NCI-H1417 treated with DMSO at 0.1 percent for 48 hours (cell line): ENCODE measurements at places on chromosomes 2 and 18.

GRCh38 chr2:126504949-126505348, 151.0 kb upstream of the GYPC start:
- DNase-seq = no peak

DNA sequence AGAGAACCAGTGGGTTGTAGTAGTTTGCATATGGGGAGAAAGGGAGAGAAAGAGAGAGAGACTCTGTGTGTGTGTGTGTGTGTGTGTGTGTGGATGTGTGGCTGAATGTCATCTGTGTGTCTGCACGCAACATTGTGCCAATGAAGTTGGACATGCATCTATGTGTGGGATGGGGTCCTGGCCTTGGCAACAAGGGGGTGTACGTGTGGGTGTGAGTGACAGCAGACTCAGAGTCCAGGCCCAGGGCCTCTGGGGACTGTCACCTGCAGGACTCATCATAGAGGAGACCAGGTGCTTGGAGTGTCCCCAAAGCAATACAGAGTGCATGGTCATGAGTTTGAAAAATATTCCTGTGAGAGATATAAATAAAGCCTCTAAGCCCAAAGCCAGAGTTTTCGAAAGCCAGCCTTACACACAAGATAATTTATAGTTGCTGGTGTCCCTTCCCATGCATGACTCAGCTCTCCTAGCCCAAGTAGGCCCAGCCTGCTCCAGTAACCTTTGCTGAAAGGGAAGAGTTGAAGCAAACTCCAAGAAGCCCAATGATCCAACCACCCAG, 59.9 kb downstream of the TNP1 start:
- DNase-seq = no peak

DNA sequence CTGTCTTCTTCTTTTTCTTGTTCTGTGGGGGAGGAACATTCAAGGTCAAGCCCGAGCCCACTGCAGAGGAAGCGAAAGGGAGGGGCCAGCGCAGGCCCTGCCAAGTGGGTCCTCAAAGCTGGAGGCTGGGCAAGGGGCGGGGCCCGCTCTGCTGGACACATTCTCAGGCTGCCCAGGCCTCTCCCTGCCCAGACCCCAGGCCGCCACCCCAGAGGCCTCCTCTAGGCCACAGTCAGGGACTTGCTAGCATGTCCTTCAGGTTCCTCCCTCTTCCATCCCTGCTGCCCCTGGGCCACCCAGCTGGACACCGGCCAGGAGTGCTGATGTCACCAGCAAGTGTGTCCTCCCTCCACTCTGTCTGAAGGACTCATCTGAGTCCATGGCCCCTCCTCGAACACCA, 44.1 kb downstream of the KIF1A start:
- DNase-seq = no peak

- peak; percentile 70 for DNase-seq
Observed at GRCh38 chr2:30711646-30712085, 95.6 kb downstream of the CAPN13 start.

GRCh38 chr2:156306821-156307220, 25.7 kb downstream of the NR4A2 start:
- no peak for DNase-seq

DNA sequence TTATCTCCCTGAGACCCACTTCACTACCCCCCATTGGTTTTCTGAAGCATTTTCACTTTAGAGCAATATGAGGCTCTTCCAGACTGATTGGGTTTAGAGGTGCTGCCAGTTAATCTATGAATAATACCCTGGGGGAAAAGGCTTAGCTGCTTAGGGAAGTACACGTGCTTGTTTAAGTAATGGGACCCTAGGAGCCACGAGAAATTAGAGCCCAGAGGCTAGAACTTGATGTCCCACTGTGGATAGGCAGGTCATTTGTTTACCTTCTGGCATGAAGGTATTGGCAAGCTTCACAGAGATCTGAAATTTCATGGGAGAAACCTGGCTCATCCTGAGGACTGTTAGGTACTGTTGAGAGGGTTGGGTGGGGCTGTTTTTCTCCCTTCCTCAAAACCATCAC, 59.7 kb downstream of the CLIP4 start:
- DNase-seq = no peak

DNA sequence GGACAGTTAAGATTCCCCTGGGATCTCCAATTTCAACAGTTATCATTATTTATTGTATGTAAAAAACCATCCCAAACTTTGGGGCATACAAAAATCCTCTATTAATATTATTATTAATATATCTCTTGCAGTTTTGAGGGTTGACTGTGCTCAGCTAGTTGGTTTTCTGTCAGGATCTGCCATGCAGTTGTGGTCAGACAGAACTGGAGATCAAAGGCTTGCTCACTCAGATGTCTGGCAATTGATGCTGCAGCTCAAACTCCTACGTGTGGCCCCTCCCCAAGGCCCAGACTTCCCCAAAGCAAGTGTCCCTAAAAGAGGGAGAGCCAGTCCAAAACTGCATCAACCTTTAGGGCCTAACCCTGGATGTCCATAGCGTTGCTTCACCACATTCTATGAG, 204.7 kb downstream of the TTC32 start:
- DNase-seq = no peak

DNA sequence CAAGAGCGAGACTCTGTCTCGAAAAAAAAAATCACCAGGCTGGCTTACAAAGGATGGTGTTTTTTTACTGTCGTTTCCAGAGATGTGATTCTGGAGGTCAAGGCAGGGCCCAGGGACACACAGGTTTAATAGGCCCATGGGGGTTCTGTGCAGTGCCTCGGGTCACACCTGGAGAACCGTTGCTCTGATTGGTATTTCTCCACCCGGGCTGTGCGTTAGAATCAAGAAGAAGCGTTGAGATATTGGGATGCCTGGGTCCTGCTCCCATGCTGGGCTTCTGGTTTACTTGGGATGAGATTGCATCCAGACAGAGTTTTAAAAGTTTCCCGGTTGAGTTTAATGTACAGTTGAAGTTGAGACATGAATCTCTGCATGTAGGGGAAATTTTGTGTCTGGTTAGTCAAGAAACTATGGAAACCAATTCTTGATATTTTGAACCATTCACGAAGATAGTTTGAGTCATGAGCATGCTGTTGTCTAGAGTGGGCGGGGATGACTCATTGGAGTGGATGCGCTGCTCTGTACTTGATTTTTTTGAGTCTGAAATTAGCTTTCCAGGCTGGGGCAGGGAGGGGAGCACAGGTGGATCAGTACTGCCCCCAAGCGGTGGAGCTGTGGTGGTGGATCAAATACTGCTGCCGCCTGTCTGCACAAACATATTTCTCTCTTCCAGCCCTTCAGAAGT, 50.1 kb downstream of the GREB1 start:
- no peak for DNase-seq

- DNase-seq = no peak
Observed at GRCh38 chr2:69926849-69927515, 12.1 kb downstream of the MXD1 start.

- DNase-seq = no peak
Observed at GRCh38 chr2:54986264-54986663, 64.0 kb downstream of the RTN4 start.

DNA sequence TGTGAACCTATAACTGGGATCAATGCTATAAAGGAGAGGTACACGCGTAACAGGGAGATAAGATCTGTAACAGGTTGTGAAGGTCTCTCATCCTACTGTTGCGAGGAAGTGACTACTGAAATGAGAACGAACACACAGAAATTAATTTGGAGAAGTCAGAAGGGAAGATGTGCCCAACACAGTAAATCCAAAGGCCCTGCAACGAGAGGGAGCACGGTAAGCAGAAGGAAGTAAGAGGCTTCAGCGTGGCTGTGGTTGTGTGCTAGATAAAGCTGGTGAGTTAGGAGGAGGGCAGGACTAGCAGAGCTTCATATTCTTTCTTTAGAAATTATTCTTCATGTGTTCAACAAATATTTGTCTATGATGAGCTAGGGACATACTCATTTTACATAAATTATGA, 2.5 kb upstream of the ATG16L1 start:
- no peak for DNase-seq

GRCh38 chr2:121281694-121282093, 3.3 kb downstream of the TFCP2L1 start:
- no peak for DNase-seq

- DNase-seq = no peak
Observed at GRCh38 chr18:76406791-76407190, 88.3 kb downstream of the ZNF516 start.

GRCh38 chr2:206438196-206438724, 5.1 kb upstream of the ADAM23 start:
- DNase-seq = no peak

DNA sequence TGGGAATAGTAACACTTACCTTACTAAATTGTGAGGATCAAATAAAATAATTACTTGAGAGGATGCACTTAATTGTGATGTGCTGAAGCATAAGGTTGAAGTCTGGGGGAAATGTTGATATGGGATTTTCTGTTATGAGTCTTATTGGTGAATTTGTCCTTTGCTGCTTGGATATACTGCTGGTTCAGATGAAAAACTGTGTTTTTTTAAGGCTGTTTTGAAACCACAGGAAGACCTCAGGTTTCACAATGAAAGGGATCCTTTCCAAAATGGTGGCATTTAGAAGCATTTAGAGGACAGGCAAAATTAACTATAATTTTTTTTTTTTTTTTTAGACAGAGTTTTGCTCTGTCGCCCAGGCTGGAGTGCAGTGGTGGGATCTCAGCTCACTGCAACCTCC, 34.9 kb downstream of the SPATS2L start:
- DNase-seq = no peak

DNA sequence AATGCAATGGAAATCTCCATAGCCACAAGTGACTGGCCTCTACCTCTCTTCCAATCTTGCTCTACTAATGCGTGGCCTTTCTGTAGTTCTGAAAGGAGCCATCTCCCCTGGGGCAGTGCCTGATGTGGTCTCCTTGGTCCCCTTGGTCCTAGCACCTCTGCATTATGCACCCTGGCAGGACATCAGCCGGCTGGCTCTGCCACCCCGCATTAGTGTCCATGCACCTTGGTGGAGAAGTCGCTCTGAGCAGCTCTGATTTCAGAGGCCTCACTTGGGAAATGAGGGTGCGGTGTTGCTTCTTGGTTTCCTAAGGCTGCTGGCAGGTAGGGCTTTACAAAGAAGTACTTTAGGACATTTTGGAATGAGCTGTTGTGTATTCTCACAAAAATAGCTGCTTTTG, 317.9 kb downstream of the GBX2 start:
- DNase-seq = no peak

DNA sequence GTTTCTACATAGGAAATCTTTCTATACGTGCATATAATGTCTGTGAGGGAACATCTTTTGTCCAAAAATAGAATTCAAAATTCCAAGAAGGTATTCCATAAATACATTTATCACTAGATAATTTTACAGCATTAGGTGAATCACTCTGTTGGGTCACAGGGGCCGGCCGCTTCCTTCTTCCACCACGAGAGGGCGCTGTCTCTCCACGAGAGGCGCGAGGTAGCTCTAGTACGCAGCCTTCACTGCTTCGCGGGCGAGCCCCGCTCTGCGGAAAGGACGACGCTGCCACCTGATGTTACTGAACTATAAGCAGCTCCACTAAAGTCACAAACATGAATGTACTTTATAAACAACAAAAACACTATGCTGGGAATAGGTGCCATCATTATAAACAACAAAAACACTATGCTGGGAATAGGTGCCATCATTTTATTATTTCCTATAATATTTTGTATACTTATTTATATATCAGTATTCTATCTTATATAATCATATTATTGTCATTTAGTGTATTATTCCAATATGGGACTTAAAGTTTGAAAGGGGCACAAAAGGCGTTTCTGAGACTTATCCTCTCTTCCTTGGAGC, 69.4 kb upstream of the REV1 start:
- DNase-seq = peak; percentile 53

DNA sequence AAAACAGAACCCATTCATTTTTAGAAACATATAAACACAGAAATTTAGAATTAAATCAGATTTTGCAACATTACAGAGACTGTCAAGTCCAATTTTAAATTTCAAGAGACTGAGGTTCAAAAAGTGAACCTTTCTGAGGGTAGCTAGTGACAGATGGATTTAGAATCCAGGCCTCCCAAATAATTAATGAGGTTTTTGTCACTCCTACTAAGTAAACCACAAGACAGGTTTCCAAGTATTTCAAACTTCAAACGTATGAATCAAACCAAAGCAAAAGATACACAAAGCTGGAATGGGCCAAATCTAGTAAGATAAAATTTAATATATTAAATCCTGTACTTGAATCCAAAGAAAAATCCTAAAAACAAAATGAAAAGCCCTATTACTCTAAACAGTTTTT, 25.3 kb downstream of the PPP4R3B start:
- no peak for DNase-seq

GRCh38 chr18:64474773-64475172, 325.9 kb upstream of the LINC00305 start:
- DNase-seq = peak; percentile 35

DNA sequence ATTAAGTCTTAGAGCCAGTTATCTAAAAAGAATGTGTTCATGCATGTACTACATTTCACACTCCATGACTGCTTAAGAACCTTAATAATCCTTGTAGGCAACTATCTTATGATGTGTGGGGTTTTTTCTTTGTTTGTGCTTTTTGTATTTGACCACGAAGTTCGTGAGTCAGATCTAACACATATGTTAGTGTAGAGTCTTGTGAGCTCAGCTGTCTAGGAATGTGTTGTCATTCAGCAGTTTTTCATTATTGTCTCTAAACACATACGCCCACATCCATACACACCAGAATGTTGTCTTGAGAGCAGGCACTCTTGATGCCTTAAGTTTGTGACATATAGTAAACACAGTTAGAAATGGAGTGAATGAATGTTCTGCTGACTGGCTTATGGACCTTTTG, 38.4 kb downstream of the CAB39 start:
- DNase-seq = no peak

DNA sequence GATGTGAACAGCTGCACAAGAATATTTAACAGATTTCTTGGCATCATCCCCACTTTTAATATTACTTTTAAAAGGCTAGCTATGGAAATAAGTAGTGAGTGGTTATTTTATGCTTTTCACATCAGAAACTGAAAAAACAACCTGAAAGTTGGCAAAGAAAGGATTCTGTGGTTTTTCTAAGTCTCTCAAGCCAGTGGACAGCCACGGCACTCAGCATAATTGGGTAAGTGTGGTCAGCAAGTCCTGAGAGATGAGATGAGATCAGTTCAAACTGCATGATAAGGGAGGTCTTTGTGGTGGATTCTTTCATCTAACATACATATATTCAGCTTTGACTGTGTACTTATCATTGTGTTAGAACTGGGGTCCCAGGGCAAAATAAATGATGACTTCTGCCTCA, 105.2 kb downstream of the LYPD6B start:
- no peak for DNase-seq
